ENCODE measurements at places on chromosomes 5 and 9. TPM values are rescaled to one million over a fixed set of nuclear protein-coding genes. Genes with fewer than 3 reads are reported as not detected.

The HMHB1 gene
- total RNA-seq = not detected

The TAF1L gene
- total RNA-seq = not detected

The TOR2A gene
- 6.3 TPM for total RNA-seq

The COL23A1 gene
- total RNA-seq = 0.08 TPM

The BARHL1 gene
- total RNA-seq = not detected

The PCDHAC1 gene
- 1.1 TPM for total RNA-seq

The ADGRV1 gene
- total RNA-seq = 13.0 TPM

The SLC25A2 gene
- total RNA-seq = not detected

The GFPT2 gene
- total RNA-seq = 18.8 TPM

The PAPPA gene
- total RNA-seq = 0.39 TPM

The SYNPO gene
- total RNA-seq = 4.3 TPM

The PCDHGC4 gene
- 0.10 TPM for total RNA-seq

The FOXD4L4 gene
- not detected for total RNA-seq

The MARCHF3 gene
- total RNA-seq = 1.0 TPM

The NUP214 gene
- 10.5 TPM for total RNA-seq
